Inflammatory macrophage treated with lipopolysaccharide for 1 hour (primary cell): ENCODE measurements at places on chromosomes 1 and 21.

DNA sequence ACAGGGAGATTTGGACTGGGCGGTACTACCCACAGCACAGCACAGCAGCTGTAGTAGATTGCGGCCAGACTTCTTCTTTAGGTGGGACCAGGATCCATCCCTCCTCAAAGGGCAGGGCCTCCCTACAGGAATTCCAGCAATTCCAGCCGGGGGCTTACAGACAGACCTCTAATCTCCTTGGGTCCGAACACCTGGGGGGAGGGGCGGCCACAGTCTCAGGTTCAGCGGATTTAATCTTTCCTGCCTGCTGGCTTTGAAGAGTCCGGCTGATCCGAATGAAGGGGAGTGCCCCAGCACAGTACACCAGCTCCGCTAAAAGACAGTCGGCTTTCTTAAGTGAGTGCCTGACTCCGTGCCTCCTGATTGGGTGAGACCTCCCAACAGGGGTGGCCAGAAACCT is 1708.5 kb downstream of the BRINP3 start:
- no peak for DNase-seq

DNA sequence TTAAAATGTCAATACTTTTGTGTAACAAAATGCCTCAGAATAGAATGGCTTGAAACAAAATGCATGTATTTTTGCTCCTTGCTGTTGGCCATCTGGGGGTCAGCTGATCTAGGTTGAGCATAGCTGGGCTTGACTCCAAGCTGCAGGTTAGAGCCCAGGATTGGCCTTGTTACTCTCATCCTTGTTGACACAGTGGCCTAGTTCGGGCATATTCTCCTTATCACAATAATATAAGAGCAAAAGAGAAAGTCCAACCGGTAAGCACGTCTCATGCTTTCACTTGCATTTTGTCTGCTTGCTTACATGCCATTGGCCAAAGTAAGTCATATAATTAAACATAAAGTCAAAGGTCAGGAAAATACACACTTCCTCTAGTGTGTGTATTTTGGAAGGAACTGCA is 456.2 kb downstream of the KCNT2 start:
- no peak for DNase-seq

- no peak for DNase-seq
Observed at GRCh38 chr1:41656825-41657500, 172.5 kb upstream of the EDN2 start.

- DNase-seq: no peak
Observed at GRCh38 chr1:231936983-231937775, 310.6 kb downstream of the DISC1 start.

- peak; percentile 46 for DNase-seq
Observed at GRCh38 chr1:246117066-246117791, 389.9 kb downstream of the SMYD3 start.

GRCh38 chr1:67626090-67626860 is 58.7 kb upstream of the GADD45A start:
- DNase-seq: peak; percentile 38

GRCh38 chr1:6417961-6418667 is 1.6 kb downstream of the HES2 start:
- DNase-seq: no peak

- no peak for DNase-seq
Observed at GRCh38 chr1:230292689-230293389, 133.3 kb downstream of the PGBD5 start.

DNA sequence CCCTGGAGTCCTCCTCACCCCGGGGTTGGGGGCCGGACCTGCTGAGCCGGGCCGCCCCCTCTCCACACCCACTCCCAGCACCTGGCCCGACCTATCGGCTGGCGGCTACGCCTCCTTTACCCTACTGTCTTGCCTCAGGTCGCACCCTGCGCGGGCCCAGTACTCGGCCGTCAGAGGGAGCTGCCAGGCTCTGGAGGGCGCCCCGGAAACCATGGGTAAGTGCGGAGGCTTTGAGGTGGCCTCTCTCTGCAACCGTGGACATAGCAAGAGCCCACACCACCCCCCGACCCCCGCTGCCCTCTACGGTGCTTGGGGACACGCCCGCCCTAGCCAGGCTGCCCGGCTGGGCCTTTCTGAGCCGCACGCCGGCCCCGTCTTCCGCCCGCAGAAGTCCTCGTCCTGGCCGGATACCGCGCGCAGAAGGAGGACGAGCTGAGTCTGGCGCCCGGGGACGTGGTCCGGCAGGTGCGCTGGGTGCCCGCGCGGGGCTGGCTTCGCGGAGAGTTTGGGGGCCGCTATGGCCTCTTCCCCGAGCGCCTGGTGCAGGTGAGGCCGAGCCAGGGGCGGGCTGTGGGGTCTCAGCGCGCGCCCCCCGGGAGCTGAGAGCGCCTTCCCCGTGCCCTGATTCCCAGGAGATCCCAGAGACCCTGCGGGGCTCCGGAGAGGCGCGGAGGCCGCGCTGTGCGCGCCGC is at the start of gene SH3D21:
Gene SH3D21 (plus strand): TSS at position 159 of the 692 bp plus-strand sequence. CDS start 53 bp downstream, at position 212.
- peak; percentile 21 for DNase-seq

GRCh38 chr1:9586147-9586766 is 2.5 kb upstream of the TMEM201 start:
- DNase-seq: no peak
